ENCODE measurements at places on chromosomes 1 and 21.

DNA sequence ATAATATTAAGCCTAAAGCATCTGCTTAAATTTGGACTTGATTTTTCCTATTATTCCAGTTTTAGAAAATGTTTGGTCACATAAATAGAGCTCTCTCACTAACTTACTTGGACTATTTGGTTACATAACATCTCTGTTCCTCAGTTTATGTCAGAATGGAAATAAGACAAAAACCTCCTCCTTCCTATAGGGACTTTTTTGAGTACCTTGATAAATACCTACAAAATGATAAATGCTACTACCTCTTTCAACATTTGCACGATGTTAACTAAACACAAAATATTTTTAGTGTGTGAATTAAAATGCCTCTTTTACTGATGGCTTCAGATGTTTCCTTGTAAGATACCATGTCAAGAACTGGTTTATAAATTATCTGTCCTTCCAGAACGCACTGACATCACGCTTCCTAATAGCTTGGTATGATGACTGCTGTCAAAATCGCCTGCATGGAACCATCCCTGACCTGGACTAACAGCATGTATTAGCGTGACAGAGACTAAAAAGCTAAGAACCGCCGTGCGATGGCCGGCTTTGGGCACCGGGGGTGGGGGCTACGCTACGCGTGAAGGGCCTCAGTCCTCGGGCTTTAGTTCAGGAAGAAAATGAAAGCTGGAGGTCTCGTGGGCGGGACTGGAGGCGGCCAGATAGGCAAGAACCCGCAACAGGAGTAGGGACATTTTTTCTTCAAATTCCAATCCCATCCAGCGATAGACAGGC is 133.2 kb upstream of the BARHL2 start:
- DNase-seq: no peak

DNA sequence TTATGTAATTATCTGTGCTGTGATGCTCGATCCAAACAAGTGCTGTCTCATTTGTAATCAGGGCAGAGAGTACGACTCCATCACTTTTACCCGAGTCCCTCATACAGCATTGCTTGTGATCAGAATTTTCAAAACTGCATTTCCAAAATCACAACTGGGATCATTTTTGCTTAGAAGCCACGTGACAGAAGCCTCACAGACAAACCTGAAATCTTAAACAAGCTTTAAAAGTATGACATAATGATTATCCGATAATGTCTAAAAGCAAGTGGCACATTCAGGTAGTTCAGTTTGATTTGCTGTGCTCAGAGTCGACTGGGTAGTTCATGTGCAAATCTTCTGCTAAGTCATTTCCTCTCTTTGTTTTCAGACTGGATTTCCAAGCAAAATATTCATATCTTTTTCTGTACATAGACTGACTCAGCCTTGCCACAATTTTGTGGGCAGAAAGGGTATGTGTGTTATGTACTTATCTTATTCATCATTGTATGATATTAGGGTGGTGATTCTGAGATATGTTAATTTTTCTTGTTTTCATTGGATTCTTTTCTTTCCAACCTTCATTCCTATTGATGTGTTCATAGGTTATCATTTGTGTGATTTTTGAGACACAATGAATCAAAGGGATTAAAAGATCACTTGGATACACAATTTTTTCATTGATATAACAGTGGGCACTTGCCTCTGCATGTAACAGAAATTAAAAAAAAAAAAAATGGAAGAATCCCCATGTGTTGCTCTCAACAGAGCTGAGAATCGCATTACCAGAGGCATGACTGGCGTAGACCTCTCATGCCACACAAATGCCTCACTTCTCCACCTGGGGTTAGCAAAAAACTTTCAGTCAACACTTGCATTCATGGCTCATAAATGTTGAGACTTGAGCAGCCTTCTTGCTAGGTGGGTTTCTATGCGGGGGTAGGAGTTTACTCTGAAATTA is 355.7 kb downstream of the LTN1 start:
- no peak for DNase-seq

DNA sequence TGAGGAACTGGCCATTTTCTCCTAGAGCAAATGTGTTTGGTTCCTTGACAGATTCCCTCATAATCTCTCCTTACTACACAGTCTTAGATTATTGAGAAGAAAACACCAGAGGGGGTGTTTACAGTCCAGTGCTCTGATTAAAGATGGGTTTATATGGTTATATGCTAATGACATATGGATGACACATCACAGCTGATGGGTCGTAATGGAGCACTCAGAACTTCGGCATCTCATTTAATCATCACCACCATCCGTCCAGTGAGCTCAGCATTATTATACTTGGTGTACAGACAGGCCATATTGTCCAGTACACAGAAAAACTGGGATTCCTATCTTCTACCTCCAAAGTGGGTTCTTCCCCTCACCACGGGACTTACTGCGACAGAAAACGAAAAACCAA is 22.3 kb upstream of the NR5A2 start:
- DNase-seq: no peak

DNA sequence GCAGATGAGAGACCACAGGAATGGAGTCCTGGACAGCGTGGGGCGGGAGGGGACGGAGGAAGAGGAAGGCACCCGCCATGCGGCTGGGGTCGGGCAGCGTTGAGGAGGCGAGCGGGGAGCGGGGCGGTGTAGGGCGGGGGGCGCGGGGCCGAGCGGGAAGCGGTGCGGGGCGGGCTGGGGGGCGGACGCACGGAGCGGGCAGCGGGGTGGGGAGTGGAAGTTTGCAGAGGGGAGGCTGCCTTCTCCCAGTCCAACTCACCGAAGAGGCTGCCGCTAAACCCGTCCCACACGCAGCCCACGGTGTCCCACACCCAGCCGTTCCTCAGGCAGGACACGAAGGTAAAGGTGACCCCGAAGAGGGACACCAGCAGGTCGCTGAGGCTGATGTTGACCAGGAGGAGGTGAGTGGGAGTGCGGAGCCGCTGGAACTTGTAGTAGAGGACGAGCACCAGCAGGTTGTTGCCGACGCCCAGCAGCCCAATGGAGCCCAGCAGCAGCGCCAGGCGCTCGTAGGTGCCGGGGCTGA is 483 bp downstream of the CHML start:
- DNase-seq: peak; percentile 10

DNA sequence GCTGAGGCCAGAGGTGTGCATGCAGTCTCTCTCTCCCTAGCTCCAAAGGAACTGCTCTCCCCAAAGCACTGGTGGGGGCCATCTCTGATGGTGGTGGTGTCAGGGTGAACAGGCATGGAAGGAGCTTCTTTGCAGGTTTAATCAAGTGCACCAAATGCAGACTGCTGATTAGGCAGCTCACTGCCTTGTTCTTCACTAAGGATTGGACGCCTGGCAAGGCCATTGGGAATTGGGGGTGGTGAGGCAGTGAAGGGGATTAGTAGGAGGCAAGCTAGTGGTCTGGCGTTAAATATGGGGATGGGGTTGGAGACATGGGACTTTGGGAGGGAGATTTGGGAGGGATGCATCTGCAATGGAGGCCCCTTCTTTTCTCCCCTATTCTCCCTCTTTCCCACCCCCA is 1.5 kb downstream of the CACNA1E start:
- no peak for DNase-seq
